ENCODE measurements at places on chromosomes 7 and 10.
A peak's percentile ranks its signal among the peaks of the same experiment; 100 is the strongest.

- no peak for DNase-seq
Observed at GRCh38 chr10:9419757-9420156, 1365.3 kb downstream of the GATA3 start.

- DNase-seq = no peak
Observed at GRCh38 chr10:82943142-82943541, 1068.1 kb downstream of the NRG3 start.

GRCh38 chr7:8382004-8382730, 51.2 kb upstream of the NXPH1 start:
- no peak for DNase-seq

GRCh38 chr7:82050792-82051191, 280.9 kb upstream of the HGF start:
- DNase-seq = no peak

DNA sequence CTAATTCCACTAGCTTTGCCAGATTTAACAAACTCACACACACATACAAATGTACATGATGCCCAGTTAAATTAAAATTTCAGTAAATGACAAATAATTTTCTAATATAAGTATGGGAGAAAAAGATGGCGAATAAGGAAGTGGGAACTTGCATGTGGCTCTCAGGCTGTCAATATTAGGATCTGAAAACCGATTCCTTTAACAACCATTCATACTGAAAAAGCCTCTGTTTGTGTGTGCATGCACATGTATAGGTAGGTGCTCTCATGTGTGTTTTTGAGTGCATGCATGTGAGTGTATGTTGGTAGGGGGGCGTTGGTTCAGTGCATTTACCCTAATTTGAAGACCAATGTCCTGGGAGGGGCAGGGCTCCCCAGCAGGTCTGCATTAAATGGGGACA, 125.3 kb downstream of the HTR7 start:
- DNase-seq = no peak

DNA sequence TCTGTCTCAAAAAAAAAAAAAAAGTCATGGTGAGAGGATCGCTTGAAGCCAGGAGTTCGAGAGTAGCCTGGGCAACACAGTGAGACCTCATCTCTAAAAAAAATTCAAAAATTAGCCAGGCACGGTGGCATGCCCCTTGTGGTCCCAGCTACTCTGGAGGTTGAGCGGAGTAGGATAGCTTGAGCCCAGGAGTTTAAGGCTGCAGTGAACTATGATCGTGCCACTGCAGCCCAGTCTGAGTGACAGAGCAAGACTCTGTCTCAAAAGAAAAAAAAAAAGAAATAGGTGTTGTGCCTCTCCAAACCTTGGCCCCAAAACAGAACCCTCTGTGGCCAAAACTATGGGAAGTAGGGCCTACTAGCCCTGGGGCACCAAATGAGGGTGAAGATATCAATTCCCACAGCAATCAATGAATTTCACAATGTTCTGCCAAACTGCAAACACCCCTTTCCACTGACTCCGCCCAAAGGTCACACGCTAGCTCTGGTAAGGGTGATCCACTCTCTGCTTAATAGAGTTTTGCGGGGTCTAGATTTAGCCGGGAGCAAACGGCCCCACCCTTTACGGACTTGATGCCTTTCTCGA, 16.9 kb downstream of the SSC4D start:
- DNase-seq = no peak

GRCh38 chr10:78035933-78036583, 2.4 kb downstream of the RPS24 start:
- DNase-seq = no peak

- no peak for DNase-seq
Observed at GRCh38 chr10:104631946-104632345, 9.1 kb upstream of the SORCS3 start.

GRCh38 chr7:112669306-112669705, 120.9 kb downstream of the TMEM168 start:
- DNase-seq = no peak

GRCh38 chr10:91251430-91252056, 31.1 kb downstream of the PCGF5 start:
- DNase-seq = peak; percentile 72

GRCh38 chr10:80413271-80413996, 5.1 kb downstream of the PRXL2A start:
- DNase-seq = peak; percentile 45

GRCh38 chr10:15237351-15237750, 68.9 kb upstream of the NMT2 start:
- DNase-seq = no peak

DNA sequence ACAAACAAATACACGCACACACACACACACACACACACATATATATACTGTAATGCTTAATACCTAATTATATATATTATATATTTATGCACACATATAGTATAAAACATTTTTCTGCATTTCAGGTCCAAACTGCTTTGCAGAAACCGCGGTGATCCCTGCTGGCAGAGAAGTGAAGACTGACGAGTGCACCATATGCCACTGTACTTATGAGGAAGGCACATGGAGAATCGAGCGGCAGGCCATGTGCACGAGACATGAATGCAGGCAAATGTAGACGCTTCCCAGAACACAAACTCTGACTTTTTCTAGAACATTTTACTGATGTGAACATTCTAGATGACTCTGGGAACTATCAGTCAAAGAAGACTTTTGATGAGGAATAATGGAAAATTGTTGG, 138.5 kb downstream of the VWC2 start:
- DNase-seq = no peak

GRCh38 chr10:130493021-130493420, 356.8 kb downstream of the GLRX3 start:
- no peak for DNase-seq

DNA sequence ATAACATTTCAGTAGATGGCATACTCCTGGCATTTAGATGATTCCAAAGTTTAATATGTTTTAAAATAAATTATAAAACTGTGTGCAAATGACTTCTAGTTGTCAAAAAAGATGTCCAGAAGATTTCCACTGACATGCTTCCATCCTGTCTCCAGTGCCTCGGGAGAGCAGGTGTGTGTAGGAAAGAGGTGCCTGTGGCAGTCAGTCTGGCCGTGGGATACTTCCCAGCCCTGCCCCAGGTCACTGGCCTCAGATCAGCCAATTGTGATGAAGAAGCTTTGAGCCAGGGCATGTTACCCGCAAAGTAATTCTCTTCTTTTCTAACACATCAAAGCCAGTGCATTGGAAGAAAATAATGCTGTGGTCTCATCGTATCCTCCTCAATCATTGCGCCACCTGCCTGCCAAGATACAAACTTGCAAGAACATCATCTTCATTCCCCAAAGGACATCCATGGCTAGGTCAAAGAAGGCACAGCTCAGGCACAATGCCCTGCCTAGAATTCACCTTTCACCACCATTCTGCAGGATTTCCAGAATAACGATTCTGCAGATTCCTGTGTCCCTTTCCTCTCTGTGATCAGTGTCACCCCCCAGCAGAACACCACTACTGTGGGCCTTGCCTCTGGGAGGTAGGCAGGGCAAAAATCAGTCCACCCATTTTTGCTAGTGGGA, 6.3 kb upstream of the KCNMA1 start:
- peak; percentile 83 for DNase-seq

DNA sequence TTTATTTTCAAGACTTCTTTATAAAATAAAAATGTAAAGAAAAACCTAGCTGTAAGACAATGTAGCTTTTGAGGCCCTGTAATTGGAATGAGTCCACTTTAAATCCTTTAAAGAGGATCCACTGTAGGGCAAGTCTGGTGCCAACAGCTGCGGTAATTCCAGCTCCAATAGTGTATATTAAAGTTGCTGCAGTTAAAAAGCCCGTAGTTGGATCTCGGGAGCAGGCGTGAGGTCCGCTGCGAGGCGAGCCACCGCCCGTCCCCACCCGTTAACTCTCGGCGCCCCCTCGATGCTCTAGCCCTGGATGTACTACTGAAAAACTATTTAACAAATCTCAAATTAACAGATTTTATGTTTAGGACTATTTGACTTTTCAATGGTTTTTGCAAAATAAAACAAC, 414.7 kb upstream of the SEMA3C start:
- no peak for DNase-seq

DNA sequence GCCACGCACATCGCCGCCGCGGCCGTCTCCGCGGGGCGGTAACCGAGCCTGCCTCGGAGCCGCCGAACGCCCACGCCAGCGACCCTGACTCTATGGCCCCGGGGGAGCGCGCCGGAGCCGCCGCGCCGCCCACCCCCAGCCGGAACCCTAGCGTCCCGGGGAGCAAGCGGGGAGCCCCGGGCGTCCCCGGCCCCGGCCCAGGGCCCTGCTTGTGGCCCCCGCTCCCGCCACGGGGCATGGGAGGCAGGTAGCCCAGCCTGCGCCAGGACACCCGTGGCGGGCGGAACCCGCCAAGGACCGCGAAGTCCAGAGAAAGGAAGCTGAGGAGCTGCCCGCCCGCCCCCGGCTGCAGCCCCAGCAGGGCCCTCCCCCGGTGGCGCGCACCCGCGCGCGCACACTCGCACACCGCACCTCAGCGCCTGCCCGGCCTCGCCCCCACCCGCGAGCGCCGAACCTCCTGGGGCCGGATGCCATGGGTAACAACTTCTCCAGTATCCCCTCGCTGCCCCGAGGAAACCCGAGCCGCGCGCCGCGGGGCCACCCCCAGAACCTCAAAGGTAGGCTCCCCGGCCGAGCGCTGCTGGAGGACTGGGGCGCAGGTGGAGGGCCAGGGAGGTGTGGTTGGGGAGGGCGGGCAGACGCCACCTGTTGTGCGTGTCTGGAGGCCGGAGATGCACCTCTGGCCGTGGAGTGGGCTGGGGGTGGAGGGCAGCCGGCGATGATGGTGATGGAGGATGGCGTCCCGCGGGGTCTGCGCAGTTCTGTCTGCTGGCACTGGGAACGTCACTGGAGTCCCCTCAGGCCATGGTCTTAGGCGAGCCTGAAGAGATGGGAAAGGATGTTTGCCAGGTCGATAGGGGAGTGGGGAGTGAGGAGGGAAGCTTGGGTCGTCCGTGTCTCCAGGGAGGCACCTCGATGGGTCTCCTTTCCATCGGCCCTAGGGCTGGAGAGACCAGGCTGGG, 692 bp downstream of the NEURL1 start:
- DNase-seq = peak; percentile 46

GRCh38 chr7:73786588-73786987, 16.5 kb upstream of the CLDN3 start:
- DNase-seq = no peak

DNA sequence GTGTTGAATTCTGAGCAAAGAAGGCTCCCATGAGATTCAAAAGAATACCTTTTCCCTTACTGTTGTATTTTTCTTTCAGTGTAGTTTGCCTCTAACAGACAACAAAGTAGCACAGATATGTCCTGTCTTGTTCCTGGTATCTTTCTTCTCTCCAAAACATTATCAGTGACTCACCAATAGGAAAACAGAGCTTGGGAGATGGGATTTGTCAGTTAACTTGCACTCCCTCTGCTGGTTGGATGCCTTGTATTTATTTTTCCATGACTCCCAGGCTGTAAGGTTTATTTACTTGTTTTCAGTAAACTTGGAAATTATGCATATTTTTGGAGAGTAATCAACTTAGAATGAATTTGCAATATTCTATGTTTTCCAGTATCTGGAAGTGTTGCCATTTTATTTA, 129.7 kb downstream of the SAMD9 start:
- no peak for DNase-seq

DNA sequence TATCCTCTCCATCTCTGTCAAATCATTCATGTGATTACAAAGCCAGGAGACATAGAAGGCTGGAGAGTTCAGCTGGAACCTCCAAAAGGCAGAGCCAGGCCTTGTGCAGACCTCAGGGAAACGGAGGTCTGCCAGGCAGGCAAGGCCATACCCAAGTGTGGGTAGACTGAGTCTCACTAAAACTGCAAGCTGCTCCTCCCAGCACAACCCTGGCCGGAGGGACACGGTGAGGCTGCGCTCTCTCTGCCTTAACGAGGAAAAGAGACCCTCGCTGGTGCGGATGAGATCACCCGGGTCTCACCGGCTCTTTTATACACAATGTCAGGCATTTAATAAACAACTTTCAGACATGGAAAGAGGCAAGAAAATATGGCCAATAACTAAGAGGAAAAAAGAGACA, 66.1 kb upstream of the INPP5A start:
- DNase-seq = no peak

DNA sequence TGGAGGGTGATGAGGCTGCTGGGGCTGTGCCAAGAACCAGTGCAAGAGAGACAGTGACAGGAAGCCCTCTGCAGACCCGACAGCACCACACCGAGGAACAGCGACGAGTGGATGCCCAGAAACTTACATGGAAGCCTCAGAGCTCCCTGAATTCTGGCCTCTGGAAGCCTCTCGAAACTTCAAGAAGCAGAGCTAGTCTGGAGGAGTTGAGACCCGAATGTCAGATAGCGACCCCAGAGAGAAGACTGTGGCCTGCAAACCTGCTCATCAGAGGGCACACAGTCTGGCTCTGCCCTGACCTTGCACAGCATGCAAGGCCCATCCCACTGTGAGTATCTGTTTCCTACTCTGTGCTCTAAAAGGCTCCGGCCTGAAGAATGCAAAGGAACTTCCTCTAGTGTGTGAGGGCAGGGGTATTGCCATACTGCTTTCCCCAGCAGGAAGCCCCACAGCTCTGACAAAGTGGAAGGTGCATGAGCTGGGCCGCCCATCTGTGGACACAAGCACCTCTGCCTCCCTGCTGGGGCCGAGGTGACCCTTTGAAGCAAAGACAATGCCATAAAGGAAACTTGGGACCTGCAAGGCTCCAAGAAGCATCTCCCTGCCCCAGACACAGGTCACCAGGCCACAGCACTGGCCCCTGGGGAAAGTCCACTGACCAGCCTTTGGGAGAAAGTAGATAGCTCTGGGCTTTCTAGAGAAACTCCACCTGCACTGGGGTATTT, 10.5 kb upstream of the C10orf71 start:
- no peak for DNase-seq

DNA sequence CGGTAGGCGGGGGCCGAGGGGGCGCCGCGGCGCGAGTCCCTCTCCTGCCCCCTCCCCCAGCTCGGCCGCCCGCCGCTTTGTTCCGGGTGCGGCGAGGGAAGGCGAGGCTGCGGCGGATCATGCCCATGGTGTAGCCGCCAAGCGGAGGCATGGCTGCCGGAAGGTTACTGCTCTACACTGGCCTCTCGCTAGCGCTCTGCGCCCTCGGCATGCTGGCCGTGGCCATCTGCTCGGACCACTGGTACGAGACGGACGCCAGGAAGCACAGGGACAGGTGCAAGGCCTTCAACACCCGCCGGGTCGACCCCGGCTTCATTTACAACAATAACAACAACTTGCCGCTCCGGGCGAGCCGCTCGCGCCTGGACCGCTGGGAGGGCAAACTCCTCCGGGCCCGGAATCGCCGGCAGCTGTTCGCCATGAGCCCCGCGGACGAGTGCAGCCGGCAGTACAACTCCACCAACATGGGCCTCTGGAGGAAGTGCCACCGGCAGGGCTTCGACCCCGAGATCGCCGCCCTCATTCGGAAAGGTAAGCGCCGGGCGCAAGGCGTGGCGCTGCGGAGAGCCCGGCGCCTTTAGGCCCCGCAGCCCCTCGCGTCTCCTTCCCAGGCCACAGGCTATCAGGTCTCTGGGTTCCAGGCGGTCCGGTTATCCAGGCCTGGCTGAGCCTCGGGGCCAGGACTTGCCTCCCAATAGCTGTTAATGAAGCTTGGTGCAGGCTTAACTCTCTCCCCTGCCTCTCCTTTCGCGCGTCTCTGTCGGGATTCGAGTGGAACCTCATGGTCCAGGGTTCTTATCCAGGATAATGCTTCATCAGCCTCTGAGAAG, 513 bp downstream of the TMEM178B start:
- DNase-seq = peak; percentile 18

GRCh38 chr7:33421429-33421828, 292.1 kb downstream of the BBS9 start:
- DNase-seq = no peak

GRCh38 chr7:113664867-113665266, 253.9 kb downstream of the PPP1R3A start:
- DNase-seq = no peak

Measured in common myeloid progenitor, CD34-positive (primary cell).